Right lung (tissue), 10 donors: ENCODE measurements at places on chromosomes 7 and 10. TPM values are rescaled to one million over a fixed set of nuclear protein-coding genes. Genes with fewer than 3 reads are reported as not detected.

GLI3 gene
- polyA plus RNA-seq: 27.6 TPM

CFAP70 gene
- 20.4 TPM for polyA plus RNA-seq

MOGAT3 gene
- polyA plus RNA-seq: not detected

PLA2G12B gene
- polyA plus RNA-seq: 0.46 TPM

CTNNA3 gene
- polyA plus RNA-seq: 9.5 TPM

IDI2 gene
- polyA plus RNA-seq: not detected

ASB10 gene
- polyA plus RNA-seq: not detected

TRIM4 gene
- polyA plus RNA-seq: 37.7 TPM

ZSCAN21 gene
- polyA plus RNA-seq: 27.0 TPM

KIF5B gene
- 159 TPM for polyA plus RNA-seq

GPR15LG gene
- not detected for polyA plus RNA-seq

CH25H gene
- polyA plus RNA-seq: 0.21 TPM

- DNase-seq: no peak
These were observed 70.1 kb upstream of the SDK1 start for GRCh38 chr7:3230908-3231307.

DNA sequence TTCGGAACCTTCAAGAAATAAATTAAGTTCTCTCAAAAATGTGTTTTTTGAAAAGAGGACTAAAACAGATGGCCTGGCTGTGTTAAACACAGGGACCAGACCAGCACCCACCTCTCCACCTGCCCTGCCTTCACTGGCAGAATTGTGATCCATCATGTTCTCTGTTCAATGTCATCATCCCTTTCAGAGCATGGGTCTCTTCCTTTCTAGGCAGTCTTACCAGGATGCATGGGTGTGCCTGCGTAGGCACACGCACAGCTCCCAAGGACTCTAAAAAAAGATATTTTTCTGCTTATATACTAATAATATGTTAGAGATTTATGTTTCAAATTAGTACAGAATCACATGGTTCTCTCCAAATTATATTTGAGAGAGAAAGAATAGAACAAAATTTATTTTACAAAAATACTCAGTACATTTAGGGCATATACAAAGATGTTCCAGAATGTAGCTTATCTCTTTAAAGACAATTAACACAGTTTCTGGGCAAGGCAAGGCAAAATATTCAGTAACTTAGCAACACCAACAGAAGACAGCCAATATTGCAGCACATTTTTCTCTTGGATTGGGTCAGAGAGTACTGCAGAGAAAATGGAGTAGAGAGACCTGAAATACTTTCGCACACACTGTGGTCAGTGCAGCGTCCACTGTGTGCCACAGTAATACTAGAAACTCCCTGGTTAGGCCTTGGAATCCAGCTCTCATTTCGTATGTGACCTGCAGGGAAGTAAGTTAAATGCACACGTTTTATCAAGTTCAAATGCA, 52.8 kb downstream of the EGFR start:
- DNase-seq: no peak

- DNase-seq: no peak
These were observed 212.5 kb downstream of the SEC23IP start for GRCh38 chr10:120105001-120105400.

- DNase-seq: no peak
These were observed 6.7 kb downstream of the FAM180A start for GRCh38 chr7:135741905-135742304.

- DNase-seq: no peak
These were observed 44.4 kb upstream of the SMARCD3 start for GRCh38 chr7:151292850-151293249.

GRCh38 chr7:156942708-156943090, 6.8 kb upstream of the NOM1 start:
- DNase-seq: no peak

DNA sequence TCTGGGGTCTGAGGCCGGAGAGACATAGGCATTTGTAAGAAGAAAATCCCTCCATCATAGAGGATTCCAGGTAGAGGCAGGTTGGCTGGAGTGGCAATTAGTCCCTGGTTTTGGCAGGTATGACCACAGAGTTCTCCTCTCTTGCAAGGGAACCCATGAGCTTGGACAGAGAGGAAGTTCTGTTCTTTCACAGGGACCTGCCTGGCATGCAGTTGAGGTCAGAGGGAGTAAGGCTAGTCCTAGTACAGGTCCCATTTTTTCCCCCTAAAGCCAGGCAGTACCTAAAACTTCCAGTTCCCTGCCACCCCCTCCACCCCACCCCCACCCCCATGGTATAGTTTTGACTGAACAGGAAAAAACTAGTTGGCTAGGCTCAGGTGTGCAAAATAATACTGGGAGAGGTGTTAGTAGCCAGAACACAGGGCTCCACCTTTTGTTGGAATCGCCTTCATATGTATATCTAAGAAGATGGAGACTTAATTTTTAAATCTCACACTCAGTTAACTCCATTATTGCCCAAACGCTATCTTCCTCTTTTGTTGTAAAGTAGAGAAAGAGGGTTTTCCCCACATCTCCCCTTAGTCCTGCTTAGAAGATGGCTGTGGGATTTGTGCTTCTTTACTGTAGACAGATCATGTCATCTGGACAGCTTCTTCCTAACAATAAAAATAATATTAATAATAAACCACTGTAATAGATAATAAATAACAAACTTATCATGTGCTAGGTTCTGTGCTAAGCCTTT, 188.1 kb downstream of the TCF7L2 start:
- no peak for DNase-seq

DNA sequence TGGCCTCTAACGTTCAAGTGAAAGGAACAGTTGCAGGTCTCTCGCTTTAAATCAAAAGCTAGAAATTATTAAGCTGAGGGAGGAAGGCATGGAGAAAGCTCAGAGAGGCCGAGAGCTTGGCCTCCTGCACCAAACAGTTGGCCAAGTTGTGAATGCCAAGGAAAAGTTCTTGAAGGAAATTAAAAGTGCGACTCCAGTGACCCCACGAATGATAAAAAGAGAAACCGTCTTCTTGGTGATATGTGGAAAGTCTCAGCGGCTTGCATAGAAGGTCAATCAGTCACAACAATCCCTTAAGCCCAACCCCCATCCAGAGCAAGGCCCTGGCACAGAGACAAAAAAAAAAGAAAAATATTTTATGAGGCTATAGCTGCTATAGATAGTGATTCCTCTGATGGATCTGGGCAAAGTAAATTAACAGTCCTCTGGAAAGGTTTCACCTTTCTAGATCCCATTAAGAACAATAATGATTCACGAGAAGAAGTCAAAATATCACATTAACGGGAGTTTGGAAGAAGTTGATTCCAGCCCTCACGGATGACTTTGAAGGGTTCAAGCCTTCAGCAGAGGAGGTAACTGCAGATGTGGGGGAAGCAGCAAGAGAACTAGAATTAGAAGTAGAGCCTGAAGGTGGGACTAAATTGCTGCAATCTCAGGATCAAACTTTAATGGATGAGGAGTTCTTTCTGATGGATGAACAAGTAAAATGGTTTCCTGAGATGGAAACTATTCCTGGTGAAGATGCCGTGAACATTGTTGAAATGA, 42.5 kb upstream of the INPP5A start:
- DNase-seq: no peak

DNA sequence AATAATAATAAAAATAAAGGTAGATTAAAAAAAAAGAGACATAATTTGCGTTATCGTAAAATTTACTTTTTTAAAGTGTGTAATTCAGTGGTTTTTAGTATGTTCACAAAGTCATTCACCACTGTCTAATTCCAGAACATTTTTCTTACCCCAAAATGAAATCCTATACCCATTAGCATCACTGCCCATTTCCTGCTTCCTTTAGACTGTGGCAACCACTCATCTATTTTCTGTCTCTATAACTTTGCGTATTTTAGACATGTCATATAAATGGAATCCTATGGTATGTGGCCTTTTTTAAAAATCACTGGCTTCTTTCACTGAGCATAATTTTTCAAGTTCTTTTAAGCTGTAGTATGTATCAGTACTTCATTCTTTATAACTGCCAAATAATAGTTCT, 53.6 kb downstream of the KAT6B start:
- no peak for DNase-seq

GRCh38 chr7:80257756-80258155, 123.1 kb downstream of the GNAI1 start:
- DNase-seq: no peak

GRCh38 chr7:25789701-25790640, 362.0 kb upstream of the NFE2L3 start:
- DNase-seq: no peak

GRCh38 chr10:130236711-130237110, 100.5 kb downstream of the GLRX3 start:
- no peak for DNase-seq

DNA sequence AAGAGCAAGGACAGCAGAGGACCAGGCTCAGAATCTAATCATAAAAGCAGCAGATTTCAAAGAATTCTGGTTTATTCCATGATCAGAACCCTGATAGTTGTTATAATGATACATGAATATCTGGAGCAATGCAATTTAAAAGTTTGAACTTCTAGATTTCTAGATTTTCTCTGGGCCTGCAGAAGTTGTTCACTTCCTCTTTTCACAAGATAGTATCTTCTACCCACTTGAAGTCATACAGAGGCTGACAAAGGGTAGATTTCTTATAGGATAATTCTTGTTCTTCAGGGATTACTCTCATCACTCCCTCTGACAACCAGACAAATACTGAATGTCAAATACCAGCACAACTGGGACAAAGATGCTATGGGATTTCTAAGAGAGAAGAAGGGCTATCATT, 320.0 kb upstream of the ETV1 start:
- no peak for DNase-seq

DNA sequence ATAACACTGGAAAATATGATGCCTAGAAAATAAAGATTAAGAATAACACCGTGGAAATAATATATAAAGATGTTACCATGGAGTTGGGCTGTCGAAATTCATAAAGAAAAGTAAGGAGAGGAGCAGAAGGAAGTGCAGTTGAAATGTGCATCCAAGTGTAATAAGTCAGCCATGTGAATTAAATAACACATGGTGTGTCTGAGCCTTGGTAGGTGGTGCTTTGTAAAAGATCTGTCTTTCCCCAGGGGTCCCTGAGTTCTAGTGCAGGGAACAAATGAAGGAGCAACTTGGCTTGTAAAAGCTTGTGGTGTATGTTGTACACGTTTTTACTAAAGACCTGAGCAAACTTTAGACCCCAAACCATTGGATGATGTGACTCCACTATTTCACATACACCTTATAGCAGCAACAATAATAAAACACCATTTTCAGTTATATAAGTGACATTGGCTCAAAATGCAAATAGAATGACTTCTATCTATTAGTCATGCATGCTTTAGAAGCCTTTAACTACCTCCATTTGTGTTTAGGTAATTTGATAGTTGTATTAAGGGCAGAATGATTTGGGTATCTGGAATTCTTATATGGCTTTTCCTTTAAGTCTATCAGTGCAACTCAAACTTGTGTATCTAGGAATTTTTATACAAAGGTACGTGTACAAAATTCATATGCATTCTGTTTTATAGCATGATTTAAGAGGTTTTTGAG, 11.3 kb downstream of the STARD3NL start:
- DNase-seq: no peak

GRCh38 chr7:42886129-42886528, 25.7 kb downstream of the C7orf25 start:
- no peak for DNase-seq

GRCh38 chr7:35370687-35371086, 116.8 kb upstream of the TBX20 start:
- DNase-seq: no peak

DNA sequence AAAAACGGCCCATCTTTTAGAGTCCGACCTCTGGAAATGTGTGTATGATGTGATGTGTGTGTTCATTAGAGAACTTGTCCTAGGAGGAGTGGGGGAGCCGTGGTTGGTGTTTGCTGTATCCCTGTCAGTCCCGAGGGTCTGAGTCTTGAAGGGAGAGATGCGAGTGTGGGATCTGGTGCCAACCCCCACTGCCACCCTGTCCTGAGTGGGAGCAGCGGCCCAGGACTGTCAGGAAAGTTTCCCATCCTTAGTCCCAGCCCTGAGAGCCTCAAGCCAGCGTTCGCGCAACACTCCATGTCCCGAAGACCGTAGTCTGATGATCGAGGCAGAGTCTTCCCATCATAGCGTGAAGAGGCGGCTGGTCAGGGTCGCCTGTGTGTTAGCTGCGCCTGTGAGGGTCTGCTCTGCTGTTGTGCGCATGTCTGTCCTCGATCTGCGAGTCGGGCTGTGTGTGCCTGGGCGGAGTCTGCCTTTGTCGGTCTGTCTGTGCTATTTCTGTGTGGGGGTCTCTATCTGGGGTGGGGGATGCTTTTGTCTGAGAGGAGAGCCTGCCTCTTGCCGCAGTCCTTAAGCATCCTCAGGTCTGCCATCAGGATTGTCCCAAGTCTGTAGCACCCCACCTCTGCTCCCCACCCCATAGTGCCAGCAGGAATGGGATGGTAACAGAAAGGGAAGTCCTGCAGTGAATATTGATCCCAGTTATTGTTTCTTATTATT, 514 bp upstream of the CHAT start:
- DNase-seq: no peak

- DNase-seq: peak; percentile 25
These were observed 7.5 kb upstream of the RBP3 start for GRCh38 chr10:47340608-47341170.

DNA sequence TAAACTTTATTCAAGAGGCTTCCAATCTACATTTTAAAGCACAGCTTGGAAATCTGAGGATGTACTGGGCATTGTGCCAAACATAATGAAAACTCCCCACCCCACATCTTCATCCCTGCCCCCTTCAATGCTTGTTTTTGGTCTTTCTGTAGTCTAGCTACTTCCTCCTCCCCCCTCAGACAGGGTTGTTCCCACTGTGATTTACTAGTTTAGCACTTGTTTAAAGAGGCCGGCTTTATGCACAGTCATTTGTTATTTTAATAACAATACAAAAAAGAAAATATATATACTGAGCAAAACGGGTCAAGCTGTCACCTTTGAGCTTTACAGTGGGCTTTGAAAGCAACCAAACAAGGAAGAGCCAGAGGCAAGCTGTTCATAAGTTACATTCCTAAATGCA, 132.6 kb downstream of the CHRM2 start:
- no peak for DNase-seq

- peak; percentile 35 for DNase-seq
These were observed 28.7 kb upstream of the USP6NL start for GRCh38 chr10:11639849-11640764.
